ENCODE measurements at places on chromosomes 16 and 17. TPM values are rescaled to one million over a fixed set of nuclear protein-coding genes. Genes with fewer than 3 reads are reported as not detected.

- no peak for DNase-seq
Measured at GRCh38 chr17:73733517-73733916, 89.3 kb upstream of the SDK2 start.

GRCh38 chr16:6643080-6643686 lies 689.5 kb upstream of the RBFOX1 start:
- no peak for DNase-seq

DNA sequence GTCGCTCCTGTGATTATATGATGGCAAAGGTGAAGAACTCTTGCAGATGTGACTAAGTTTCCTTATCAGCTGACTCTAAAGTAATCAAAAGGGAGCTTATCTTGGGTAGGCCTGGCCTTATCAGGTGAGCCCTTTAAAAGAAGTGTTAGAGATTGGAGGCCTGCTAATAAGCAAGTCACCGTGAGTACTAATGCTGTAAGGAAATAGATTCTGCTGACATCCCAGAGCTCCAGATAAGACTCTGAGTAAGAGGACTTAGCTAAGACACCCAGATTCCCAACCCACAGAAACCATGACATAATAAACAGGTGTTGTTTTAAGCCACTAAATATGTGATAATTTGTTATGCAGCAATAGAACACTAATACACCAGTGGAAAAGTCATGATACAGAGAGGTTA lies 99.9 kb upstream of the FAM20A start:
- DNase-seq = peak; percentile 70

DNA sequence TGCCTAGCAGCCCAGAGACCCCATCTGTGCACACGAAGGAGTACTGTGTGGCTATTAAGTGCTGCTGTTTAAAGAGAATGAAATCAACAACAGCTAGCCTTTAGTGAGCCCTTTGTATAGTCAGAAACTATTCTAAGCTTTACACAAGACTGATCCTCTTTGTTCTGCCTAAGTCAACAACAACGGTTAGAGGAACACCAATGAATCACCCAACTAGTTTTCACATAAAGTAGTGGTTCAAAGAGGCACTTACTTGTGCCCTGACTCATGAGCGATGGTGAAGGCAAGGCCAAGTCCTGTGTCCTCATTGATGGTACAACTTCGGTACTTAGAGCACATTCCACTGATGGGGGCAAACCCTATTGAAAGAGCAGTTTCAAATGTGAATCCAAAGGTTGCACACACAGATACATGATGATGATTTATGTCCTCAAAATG lies 75.8 kb downstream of the ADAMTS18 start:
- peak; percentile 92 for DNase-seq

GRCh38 chr16:55746081-55746480 lies 86.8 kb downstream of the CES1 start:
- DNase-seq = no peak

GRCh38 chr16:67833030-67833414 lies 9.1 kb upstream of the THAP11 start:
- DNase-seq = peak; percentile 98

- peak; percentile 98 for DNase-seq
Measured at GRCh38 chr17:21287703-21288449, 3.4 kb downstream of the MAP2K3 start.

DNA sequence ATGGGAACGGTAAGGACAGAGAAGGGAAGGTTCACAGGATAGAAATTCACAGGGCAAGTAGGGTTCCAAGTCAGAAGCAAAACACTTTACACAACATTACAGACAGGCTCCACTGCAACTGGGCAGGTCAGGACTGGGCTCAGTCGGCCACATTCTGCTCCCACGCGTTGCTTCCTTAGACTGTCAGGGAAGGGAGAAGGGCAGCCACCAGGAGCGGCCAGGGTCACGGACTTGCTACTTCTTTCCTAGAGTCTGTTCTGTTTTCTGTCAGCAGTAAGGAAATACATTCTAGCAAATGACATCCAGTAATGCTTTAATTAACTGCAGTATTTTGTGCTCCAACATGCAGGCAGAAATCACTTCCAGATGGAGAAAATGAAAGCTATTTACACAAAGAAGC lies 160.3 kb upstream of the RPH3AL start:
- no peak for DNase-seq

DNA sequence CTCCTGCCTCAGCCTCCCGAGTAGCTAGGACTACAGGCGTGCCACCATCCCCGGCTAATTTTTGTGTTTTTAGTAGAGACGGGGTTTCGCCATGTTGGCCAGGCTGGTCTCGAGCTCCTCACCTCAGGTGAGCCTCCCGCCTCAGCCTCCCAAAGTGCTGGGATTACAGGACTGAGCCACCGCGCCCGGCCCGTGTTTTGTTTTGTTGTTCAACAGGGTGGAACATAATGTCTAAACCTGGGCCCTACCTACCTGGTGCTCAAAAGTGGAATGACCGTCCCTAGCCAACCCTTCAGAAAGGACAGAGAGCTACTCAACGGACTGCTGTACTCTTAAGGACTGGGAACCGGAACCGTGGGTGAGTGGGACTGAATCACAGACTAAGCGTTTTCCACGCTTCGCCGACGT lies 772 bp upstream of the KIF22 start:
- DNase-seq = peak; percentile 79

GRCh38 chr16:4522051-4522581 lies 16.5 kb downstream of the CDIP1 start:
- peak; percentile 77 for DNase-seq

- no peak for DNase-seq
Measured at GRCh38 chr17:51500454-51500853, 240.1 kb downstream of the UTP18 start.

DNA sequence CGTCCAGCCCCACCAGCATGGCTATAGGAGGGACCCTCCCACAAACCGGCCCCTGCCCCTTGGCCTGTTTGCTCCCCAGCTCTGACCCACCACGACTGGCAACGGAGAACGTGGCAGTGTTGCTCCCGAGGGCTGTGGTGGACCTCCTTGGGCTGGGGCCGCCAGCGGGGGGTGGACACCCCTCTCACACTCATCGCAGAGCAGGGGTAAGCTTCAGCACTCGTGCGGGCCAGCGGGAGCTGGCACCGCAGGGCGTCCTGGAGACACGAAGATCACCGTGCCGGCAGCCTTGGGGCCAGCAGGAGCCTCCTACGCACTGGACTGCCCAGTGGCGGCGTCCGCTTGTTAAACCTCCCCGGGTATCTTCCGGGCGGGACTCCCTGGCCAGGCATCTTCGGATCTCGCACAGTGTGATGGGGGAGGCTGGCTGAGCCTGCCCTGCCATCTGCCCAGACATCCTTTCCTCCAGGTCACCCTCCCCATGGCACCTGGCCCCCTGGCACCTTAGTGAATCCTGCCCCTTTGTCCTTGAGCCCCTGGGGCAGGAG lies 53.5 kb downstream of the ABR start:
- DNase-seq = peak; percentile 91

- DNase-seq = no peak
Measured at GRCh38 chr17:40602445-40603443, 37.5 kb upstream of the CCR7 start.

- DNase-seq = no peak
Measured at GRCh38 chr17:47956791-47957590, 692 bp downstream of the PRR15L start.

DNA sequence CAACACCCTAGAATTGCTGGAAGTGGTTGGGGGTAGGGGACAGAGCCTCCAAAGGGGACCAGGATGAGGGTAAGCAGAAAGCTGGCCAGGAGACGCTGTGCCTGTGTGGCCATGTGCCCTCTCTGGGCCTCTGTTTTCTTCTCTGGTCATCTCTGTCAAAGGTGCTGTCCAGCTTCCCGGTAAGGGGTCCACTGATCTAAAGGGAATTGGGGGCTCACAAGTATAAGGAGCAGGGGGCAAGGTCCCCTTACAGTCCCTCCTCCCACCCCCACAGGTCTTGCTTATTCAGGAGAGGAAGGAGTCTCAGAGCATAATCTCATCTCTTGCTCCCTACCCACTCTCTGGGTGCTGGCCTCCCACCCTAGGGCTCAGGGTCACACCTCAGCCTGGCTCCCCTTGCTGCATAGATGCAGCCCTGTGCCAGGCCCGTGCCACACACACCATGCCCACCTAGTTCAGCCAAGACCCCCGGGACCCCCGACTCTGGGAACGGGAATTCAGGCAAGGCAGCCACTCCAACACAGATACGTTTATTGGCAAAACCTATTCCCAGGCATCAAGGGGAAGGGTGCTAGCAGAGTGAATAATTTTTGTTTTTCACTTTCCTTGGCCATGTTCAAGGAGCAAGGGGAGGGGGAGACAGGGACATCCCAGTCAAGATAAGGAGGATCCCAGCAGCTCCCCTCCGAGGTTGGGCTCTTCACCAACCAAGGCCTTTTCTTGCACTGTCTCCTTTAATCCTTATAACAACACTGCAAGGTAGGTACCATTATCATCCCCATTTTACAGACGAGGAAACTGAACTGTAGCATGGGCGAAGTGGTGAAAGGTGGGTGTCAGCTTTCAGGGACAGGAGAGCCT lies 19.8 kb downstream of the SLC4A1 start:
- no peak for DNase-seq

GRCh38 chr17:9729034-9729650 lies 62.2 kb downstream of the DHRS7C start:
- DNase-seq = peak; percentile 90

DNA sequence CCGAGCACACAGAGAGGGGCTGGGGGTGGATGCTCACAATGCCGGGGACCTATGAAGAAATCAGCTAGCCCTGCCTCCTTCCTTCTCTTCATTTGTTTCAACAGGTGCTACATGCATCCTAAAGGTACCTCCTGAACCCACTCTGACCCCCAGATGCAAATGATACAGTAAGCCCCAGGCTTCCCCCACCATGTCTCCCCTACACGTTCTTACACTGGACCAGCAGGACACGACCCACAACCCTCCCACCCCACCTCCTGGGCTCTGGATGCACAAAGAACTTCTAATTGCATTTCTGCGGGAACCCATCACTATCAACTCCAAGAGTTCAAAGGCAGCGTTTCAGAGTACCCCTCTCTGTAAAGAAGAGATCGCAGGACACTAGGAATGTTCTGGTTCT lies 2.1 kb downstream of the XYLT1 start:
- peak; percentile 85 for DNase-seq

Gene KRT33B
- 1.1 TPM for total RNA-seq

Gene ABCC3
- 12.4 TPM for total RNA-seq

Gene RHBDL1
- 0.88 TPM for total RNA-seq

Gene PRR11
- 418 TPM for total RNA-seq

Gene MILR1
- total RNA-seq = 12.3 TPM

Gene CCL8
- total RNA-seq = 0.36 TPM

Gene CACNG1
- total RNA-seq = not detected

Gene MPP2
- total RNA-seq = 0.59 TPM

Gene CACNG3
- not detected for total RNA-seq

Data from osteoblast (primary cell).